Thymus (tissue), 14 donors: ENCODE measurements at places on chromosomes 16 and 17.
A peak's percentile ranks its signal among the peaks of the same experiment; 100 is the strongest.

GRCh38 chr17:28726226-28726626 lies at the start of gene TLCD1:
TSS of gene TLCD1 (minus strand) at chr17:28726233. CDS start at chr17:28726097, 136 bp downstream.
- no peak for DNase-seq
- H3K36me3 ChIP-seq = peaks cover 40% of the 10 kb centered on the region
- H3K4me1 ChIP-seq = peaks cover 16% of the 10 kb centered on the region
- peak within 1 kb of the TSS; percentile 91 for H3K4me3 ChIP-seq
- peaks cover 8% of the 10 kb centered on the region for H3K27me3 ChIP-seq

DNA sequence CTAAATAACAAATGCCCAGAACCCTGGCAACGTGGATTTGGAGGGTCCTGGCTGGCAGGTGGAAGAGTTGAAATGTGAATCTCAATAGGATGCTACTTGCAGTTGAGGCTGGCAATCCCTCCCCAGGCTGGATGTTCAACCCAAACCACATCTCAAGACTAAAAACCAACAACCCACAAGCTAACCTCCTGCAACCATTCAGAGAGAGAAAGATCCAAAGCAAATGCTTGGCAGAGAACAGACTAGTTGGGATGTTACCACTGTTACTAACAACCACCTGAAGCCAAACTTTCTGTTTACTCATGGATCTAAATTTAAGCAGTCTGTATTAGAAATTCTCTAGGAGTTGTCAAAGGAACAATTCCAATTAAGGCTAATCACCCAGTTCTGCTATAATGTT lies 27.9 kb downstream of the SMG6 start:
- H3K27ac ChIP-seq = no peak overlapping the region
- no peak overlapping the region for H3K4me3 ChIP-seq
- peak; percentile 57 for DNase-seq
- H3K36me3 ChIP-seq = peaks cover 6% of the 10 kb centered on the region
- peaks cover 17% of the 10 kb centered on the region for H3K4me1 ChIP-seq

DNA sequence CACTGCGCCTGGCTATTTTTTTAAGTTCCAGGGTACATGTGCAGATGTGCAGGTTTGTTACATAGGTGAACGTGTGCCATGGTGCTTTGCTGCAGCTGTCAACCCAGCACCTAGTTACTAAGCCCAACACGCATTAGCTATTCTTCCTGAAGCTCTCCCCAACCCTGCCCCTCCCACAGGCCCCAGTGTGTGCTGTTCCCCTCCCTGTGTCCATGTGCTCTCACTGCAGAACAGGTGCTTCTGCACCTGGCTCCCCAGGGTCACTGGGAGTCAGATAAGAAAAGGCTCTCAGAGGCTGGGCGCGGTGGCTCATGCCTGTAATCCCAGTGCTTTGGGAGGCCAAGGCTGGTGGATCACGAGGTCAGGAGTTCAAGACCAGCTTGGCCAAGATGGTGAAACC lies 6.2 kb downstream of the HASPIN start:
- DNase-seq = no peak
- no peak overlapping the region for H3K4me3 ChIP-seq
- no peaks in the 10 kb centered on the region for H3K27me3 ChIP-seq
- peaks cover 28% of the 10 kb centered on the region for H3K36me3 ChIP-seq
- H3K4me1 ChIP-seq = peaks cover 48% of the 10 kb centered on the region

GRCh38 chr17:5049314-5049841 lies 14.2 kb upstream of the SLC52A1 start:
- no peaks in the 10 kb centered on the region for H3K4me1 ChIP-seq
- DNase-seq = peak; percentile 76
- peak overlapping the region; percentile 47 for H3K27ac ChIP-seq
- no peak overlapping the region for H3K4me3 ChIP-seq
- H3K27me3 ChIP-seq = no peaks in the 10 kb centered on the region
